NCI-H1694 (cell line): ENCODE measurements at places on chromosomes 7 and 10.

- DNase-seq = no peak
Measured at GRCh38 chr10:24790599-24790998, 66.9 kb upstream of the ARHGAP21 start.

DNA sequence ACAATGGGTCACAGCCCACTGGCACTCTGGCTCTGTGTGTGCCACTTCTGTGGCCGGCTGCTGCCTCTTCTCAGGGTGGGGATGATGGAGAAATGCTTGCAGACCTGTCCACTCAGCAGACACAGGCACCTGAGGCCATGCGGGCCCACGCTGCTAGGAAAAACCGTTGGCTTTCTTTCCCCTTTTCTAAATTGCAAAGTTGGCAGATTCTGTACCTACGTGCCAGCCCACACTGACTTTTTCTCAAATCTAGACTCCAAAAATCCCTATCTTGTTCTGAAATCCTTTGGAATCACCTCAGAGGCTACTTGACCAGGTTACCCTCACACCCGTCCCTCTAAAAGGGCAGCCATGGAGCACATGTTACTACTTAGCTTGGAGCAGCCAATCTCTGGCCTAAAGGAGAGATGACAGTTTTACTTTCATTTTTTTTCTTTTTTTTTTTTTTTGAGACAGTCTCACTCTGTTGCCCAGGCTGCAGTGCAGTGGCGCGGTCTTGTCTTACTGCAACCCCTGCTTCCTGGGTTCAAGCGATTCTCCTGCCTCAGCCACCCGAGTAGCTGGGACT is 99.4 kb downstream of the RNF216 start:
- no peak for DNase-seq

DNA sequence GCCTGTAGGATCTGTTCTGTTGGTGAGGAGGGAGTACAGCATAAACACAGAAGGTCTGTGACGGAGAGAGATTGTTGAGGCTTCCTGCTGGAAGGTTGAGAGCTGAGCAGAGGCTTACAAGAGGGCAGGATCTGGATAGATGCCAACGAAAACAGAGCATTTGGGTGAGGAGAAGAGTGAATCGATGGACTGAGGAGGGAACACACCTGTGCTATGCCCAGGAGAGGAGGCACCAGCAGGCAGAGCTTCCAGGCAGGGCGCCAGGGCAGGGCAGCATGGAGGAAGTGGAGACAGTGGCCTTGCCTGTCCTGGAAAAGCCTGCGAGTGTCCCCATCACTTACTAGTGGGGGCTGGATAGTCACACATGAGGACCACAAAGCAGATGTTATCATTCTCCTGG is 282.9 kb downstream of the PAXIP1 start:
- no peak for DNase-seq

- no peak for DNase-seq
Measured at GRCh38 chr10:75250934-75251333, 15.2 kb upstream of the COMTD1 start.

GRCh38 chr10:118373786-118374185 is 31.7 kb upstream of the FAM204A start:
- DNase-seq = no peak

GRCh38 chr10:88315755-88316154 is 267.4 kb downstream of the RNLS start:
- no peak for DNase-seq

DNA sequence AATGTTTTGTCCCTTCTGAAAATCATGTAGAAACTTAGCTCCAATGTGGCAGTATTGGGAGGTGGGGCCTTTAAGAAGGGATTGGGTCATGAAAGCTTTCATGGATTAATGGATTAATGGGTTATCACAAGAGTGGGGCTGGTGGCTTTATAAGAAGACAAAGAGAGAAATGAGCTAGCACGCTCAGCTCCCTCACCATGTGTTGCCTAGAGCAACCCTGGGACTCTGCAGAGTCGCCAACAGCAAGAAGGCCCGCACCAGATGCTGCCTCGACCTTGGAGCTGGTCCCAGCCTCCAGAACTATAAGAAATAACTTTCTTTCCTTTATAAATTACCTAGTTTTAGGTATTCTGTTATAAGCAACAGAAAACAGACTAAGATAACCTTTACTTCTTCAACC is 74.9 kb upstream of the HECW1 start:
- DNase-seq = no peak

- peak; percentile 47 for DNase-seq
Measured at GRCh38 chr7:146090023-146090645, 26.5 kb upstream of the CNTNAP2 start.

DNA sequence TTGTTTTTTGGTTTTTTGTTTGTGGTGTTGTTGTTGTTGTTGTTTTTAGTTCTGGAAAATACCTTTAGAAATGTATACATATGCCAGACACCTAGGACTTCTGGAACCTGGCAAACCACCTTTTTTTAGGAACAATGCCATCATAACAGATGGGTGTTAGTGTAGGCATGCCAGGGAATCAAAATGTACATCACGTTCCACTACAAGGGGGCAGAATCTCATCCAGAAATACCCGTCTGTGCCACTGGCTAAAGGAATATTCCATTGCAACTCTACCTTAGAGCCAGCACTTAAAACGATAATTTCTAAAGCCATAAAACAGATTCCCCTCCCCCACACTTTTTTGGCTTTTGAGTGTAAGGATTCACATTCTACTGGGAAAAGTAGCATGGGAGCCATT is 239.8 kb downstream of the ETV1 start:
- no peak for DNase-seq

- DNase-seq = no peak
Measured at GRCh38 chr10:112139176-112139575, 44.4 kb downstream of the GPAM start.

DNA sequence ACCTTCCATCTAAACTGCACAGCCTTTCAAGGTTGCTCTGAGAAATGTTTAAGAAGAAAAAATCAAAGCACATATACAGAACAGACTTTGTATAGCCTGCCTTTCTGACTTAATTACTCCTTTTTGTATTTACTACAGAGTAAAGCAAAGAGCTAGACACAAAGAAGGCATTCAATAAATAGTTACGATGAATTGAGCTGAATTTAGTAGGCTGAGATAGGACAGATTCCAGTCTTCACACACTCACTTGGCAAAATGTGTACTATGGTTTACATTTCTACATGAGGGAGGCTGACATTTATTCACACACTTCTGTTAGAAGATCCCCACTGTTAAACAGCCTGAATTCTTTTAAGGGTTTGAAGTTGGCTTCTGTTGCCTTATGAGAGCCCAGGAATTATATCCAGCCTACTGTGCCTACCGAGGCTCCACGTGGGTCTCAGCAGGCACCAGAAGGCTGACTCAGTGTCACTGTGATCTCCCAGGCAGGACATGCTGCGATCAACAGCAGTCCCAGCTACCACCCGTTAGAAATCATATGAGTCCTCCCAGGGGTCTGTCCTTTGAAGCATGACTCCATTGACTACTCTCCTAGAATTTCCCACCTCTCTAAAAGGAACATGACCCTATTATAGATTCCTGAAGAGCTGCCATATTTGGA is 24.5 kb upstream of the SLC25A13 start:
- DNase-seq = no peak

- no peak for DNase-seq
Measured at GRCh38 chr10:66746711-66747110, 179.1 kb upstream of the LRRTM3 start.

- DNase-seq = no peak
Measured at GRCh38 chr10:82358486-82359099, 483.6 kb downstream of the NRG3 start.

GRCh38 chr7:7799138-7799537 is 80.7 kb upstream of the RPA3 start:
- peak; percentile 25 for DNase-seq

DNA sequence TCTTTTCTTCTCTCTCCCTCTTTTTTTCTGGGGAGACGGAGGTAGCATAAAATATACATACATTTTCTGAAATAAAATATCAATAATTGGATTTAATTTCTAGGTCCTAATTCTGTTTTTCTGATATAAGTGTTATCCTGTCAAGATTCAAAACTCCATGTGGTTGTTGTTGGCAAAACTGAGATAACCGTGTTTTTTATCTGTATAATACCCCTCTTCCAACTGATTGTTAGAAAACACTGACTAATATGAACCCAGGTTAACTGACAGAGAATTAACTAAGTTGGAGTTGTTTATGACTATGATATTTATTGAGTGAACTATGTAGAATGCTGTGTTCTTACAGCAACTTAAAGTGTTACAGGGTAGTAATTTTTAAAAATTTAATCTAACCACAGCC is 236.5 kb upstream of the KAT6B start:
- DNase-seq = no peak

GRCh38 chr10:31134311-31134952 is 102.8 kb upstream of the ZNF438 start:
- no peak for DNase-seq

- no peak for DNase-seq
Measured at GRCh38 chr7:98659756-98660155, 42.7 kb downstream of the NPTX2 start.

- peak; percentile 55 for DNase-seq
Measured at GRCh38 chr10:47340608-47341170, 7.5 kb upstream of the RBP3 start.

DNA sequence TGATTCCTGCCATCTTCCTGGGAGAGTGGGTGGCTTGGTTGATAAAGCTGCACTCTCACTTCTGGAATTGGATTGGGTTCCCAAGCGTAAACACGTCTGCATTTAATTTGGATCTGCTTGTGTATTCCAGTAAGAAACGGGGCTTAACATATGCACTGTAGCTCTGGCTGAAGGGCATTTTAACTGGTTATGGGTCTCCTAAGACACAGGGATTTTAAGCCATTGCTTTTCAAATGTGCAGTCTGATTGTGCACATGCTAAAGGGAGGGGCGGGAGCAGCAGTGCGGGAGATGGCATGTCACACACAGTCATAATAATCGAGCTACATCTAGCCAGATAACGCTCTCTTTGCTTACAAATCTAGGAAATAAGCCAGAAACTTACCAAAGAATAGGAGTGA is 247.3 kb upstream of the LYZL1 start:
- DNase-seq = no peak

DNA sequence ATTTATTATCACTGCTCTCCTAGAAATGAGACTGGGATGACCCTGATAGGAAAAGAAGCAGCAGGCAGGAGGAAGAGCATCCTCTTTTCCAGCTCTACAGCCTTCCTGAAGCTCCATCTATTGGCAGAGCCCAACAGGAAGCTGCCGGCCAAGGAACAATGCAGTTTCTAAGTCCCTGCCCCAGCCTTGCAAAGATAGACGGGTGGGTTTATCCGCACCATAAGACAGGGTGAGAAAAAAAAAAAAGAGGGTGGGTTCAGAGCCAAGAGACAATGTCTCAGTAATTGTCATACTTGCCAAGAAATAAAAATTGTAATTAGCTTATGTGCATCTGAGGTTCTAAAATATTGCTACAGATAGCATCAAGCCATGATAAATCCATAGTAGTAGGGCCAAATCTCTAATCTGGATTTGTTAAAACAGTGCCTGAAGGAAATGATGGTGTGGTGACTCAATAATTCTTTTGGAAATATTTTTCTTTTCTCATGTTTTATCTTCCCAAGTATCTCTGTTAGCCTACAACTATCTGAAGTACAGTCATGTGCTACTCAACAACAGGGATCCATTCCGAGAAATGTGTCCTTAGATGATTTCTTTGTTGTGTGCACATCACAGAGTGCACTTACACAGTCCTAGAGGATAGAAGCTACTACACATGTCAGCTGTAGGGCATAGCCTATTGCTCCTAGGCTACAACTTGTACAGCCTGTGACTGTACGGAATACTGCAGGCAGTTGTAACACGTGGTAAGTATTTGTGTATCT is 242.9 kb upstream of the CXCL12 start:
- DNase-seq = no peak

- DNase-seq = no peak
Measured at GRCh38 chr7:85184599-85185423, 2.0 kb downstream of the SEMA3D start.

- no peak for DNase-seq
Measured at GRCh38 chr7:114083166-114084001, 164.6 kb upstream of the PPP1R3A start.
